Stimulated activated CD4-positive, alpha-beta T cell treated with anti-CD3 and anti-CD28 coated beads, Interleukin-12 subunit alpha, Interleukin-12 subunit beta, amount 100 ng/mL, for 48 hours (primary cell): ENCODE measurements at places on chromosomes 13 and 19.

DNA sequence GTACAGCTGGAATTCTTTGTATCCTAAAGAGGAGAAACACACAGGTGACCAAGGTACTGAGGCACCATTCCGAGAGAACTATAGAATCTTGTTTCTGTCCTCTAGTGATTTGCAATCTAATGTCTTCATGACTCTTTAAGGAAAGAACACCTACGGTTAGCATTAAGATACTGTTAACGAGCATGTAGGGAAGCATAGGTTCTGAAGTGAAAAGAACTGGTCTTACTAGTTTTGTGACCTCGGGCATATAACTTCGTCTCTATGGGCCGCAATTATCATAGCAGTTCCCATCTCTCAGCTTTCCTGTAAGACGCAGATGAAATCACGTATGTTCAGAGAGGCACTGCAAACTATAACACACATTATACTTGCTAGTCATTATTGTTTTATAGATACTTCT is 193.0 kb upstream of the NBEA start:
- DNase-seq = no peak

DNA sequence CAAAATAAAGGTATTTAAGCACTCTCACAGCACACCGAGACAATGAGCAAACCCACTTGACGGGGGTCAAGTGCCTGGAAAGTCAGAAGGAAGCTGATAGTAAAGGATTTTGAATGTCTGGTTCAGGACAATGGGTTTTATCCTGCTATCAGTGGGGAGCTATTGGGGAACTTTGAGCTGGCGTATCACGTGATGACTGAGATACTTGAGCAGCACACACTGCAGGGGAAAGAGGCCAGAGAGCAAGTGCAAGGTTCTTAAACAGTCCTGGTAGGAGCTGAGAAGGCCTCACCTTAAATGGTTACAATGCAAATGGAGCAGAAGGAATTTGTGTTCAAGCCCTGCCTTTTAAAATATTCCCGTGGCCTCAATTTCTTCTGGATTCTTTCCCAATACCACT is 225.3 kb downstream of the LACC1 start:
- DNase-seq = no peak

DNA sequence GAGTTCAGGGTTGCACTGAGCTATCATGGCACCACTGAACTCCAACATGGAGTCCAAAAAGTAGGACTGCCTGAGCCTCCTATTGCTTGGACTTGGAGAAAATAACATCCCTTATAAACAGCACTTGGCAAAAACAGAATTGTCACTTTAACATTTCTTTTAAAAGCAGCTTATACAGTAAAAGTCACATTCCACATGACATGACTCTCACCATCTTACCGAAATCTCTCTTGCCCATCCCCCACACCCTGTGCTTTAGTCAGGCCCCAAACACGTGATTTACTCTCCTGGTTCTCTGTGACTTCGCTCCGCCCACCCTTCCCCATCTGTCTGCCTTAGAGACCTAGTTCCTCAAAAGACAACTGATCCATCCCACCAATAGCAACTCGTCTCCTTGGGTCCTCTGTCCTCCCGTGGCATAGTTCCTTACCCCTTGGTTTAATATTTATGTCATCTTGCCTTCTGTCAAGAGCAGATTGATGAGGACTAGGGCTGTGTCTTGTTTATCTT is 4.6 kb downstream of the SAFB start:
- peak; percentile 28 for DNase-seq

DNA sequence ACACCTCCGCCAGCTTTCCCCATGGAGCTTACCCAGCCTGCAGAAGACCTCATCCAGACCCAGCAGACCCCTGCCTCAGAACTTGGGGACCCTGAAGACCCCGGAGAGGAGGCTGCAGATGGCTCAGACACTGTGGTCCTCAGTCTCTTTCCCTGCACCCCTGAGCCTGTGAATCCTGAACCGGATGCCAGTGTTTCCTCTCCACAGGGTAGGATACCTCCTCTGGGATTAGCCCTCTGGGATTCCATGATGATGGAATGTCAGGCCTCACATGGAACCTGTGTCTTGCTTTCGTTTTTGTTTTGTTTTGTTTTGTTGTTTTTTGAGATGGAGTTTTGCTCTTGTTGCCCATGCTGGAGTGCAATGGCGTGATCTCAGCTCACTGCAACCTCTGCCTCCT is 1.9 kb downstream of the RFXANK start:
- no peak for DNase-seq

DNA sequence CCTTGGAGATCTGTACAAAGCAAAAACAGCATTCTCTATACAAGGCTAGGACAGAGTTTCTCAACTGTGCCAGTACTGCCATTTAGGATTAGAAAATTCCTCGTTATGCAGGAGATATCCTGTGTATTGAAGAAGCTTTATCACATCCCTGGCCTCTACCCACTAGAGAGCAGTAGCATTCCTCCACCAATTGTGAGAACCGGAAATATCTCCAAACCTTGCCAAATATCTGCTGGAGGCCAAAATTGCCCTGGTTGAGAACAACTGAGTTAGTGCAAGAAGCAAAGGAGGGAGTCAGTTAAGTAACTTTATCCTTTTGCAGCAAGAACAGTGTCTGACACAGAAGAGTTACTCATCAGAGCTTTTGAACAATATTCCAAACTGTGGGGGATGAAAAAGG is 16.2 kb upstream of the FREM2 start:
- no peak for DNase-seq

GRCh38 chr13:39148513-39148961 is 110.3 kb downstream of the NHLRC3 start:
- DNase-seq = no peak

GRCh38 chr13:41060724-41061074 is 610 bp upstream of the WBP4 start:
- DNase-seq = peak; percentile 81

GRCh38 chr13:28718196-28718542 is 601 bp downstream of the SLC46A3 start:
- DNase-seq = no peak

GRCh38 chr19:5066768-5067167 is 97.9 kb downstream of the KDM4B start:
- DNase-seq = no peak

- no peak for DNase-seq
Measured at GRCh38 chr19:3698974-3699740, 1.1 kb downstream of the PIP5K1C start.

DNA sequence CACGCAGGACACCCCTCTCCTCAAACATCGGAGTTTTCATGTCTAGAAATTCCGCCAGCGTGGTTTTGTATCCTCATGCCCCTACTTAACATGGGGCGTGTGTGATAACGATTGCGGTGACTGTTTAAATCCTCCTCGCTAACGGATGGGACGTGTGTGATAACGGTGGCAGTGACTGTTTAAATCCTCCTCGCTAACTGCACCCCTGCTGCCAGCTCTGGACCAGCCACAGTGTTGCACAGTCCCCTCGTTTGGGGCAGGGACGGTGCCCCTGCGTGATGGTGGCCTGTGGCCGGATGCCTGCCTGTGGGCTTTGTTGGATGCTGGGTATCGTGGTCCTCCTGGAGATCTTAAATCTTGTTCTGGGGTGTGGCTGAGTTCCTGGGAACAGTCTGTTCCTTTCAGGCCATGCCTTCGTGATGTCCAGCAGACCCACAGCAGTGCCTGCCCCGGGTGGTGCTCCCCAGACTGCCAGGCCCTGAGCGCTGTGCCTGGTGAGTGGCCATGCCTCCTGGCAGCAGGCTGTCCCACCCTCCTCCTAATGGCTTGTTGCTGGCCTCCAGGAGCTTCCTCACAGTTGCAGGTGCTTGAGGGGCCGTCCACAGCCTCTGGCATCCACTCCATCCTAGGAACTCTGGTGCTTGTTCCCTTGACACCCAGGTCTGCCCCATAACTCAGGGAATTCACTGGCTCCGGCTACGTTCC is 122.5 kb upstream of the MCF2L start:
- no peak for DNase-seq

GRCh38 chr13:58879114-58879513 is 1247.6 kb downstream of the PCDH17 start:
- no peak for DNase-seq

DNA sequence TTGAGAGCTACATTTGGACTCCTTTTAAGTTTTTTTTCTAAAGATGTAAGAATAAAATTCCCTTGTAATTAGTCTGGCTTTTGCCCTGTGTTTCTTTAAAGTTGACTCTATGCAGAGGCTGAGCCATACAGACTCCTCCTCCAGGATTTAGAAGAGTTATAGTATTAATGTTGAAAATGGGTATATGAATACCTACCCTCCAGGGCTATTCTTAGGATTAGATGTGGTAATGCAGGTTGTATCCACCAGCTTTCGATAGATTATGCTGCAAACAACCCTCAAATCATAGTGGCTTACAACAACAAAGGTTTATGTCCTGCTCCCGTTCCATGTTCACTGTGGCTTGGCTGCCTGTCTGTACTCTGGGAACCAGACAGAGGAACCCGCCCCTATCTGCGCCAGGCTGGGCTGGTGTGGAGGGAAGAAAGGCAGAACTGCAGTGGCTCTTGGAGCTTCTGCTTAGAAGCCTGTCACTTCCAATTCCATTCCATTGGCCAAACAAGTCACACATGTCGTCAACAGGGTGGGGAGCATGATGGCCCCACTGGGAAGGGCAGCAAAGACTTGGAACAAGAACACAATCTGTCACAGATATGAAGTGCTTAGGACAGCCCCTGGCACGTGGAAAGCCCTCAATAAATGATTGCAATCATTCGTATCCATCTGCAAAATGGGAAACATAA is 290.8 kb downstream of the FOXO1 start:
- no peak for DNase-seq

GRCh38 chr13:22432690-22433089 is 748.1 kb upstream of the SGCG start:
- no peak for DNase-seq

DNA sequence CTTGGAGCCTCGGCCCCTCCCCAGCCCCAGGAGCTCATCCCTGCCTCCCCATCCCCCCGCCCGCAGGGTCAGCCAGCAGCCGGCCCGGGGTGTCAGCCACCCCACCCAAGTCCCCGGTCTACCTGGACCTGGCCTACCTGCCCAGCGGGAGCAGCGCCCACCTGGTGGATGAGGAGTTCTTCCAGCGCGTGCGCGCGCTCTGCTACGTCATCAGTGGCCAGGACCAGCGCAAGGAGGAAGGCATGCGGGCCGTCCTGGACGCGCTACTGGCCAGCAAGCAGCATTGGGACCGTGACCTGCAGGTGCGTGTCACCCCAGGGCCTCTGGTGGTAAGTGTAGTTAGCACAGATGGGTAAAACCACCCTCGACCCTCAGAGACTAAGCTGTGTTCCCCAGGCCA is 13.8 kb downstream of the MAP1S start:
- DNase-seq = no peak

DNA sequence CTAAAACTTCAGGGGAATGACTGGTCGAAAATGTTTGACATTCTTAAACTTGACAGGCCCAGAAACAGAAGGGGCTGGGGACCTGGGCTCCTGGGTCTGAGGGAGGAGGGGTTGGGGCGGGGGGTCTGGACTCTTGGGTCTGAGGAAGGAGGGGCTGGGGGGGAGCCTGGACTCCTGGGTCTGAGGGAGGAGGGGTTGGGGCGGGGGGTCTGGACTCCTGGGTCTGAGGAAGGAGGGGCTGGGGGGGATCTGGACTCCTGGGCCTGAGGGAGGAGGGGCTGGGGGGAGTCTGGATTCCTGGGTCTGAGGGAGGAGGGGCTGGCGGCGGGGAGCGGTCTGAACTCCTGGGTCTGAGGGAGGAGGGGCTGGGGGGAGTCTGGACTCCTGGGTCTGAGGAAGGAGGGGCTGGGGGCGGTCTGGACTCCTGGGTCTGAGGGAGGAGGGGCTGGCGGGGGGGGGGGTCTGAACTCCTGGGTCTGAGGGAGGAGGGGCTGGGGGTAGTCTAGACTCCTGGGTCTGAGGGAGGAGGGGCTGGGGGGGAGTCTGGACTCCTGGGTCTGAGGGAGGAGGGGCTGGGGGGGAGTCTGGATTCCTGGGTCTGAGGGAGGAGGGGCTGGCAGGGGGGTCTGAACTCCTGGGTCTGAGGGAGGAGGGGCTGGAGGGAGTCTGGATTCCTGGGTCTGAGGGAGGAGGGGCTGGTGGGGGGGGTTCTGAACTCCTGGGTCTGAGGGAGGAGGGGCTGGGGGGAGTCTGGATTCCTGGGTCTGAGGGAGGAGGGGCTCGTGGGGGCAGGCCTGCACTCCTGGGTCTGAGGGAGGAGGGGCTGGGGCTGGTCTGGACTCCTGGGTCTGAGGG is 5.5 kb upstream of the KLK6 start:
- DNase-seq = no peak

DNA sequence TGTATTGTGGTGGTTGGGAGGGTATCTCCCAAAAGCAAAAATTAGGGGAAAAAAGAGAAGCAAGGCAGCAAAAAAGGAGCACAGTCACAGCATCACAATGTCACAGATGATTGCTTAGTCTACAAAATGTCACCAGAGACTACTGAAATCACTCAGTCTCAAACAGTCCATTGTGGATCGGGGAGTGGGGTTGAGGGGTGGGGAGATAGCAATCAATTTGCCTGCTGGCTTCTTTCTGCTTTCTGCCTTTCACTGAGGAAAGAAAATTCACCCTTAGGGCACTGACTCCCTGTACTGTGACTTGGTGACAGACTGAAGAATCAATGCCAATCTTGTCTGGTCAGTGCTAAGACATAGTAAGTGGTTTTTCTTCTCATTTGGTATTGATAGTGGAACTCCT is 2127.1 kb upstream of the PCDH20 start:
- no peak for DNase-seq

- no peak for DNase-seq
Measured at GRCh38 chr13:36706755-36707154, 32.9 kb downstream of the SERTM1 start.

DNA sequence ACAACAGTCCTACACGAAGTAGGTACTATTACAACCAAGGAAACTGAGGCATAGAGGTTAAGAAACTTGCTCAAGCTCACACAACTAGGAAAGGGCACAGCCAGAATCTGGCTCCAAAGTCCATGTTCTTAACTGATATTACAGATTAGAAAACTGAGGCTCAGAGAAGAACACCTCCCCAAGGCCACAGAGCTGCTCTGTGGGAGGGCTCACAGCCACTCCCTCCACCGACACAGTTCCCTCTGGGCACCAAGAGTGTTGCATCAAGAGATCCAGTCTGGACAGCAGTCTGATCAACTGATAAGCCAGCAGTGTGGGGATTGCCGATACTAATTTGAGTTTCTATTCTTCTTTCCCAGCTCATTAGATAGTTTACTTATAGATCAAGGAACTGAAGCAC is 29.5 kb downstream of the SLC15A1 start:
- DNase-seq = no peak

GRCh38 chr13:91725646-91726045 is 327.2 kb downstream of the GPC5 start:
- no peak for DNase-seq

- DNase-seq = no peak
Measured at GRCh38 chr13:48531416-48532255, 1.2 kb downstream of the RCBTB2 start.

DNA sequence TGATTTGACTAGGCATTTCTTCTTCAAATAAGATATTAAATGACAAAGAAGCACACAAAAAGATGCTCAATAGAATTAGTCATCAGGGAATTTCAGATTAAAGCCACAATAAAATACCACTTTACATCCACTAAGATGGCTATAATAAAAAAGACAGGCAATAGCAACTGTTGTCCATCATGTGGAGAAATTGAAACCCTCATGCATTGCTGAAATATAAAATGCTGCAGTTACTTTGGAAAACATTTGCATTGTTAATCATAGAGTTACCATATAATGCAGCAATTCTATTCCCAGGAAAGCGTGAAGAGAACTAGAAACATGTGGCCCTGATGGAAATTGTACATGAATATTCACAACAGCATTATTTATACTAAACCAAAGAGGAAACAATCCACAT is 605.5 kb upstream of the SLITRK1 start:
- DNase-seq = no peak
